ENCODE measurements at places on chromosomes 5 and 9.

DNA sequence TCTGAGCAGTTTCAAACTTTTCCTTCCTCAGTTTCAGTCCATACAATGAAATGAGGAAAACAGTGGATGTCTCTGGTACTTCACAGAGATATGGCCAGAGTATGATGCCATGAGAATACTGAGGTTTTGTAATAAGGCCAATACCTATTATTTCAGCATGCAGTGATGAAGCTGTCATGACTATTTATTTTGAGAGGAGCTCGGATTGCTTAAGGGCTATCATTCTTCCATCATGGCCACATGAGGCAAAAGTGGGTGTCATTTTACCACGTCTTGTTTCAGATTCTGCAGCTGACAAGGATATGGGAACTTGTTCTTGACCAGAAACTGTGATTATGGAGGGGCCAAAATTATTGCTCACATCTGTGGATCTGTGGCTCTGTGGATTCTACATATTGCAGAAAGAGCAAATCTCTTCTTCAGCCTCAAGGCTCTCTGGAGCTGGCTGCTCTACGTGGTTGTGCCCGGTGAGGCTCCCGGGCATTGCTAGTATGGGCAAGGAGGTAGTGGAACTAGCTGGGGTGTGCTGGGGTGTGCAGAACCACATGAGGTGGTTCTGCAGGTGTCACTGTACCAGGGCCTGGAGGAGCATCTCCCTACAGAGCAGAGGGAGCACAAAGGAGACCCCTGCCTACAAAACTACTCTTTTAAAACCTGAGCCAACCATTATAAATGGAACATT, 180.3 kb downstream of the SEMA6A start:
- DNase-seq = no peak

GRCh38 chr9:87189006-87189405, 241.7 kb upstream of the GAS1 start:
- no peak for DNase-seq

- no peak for DNase-seq
These were observed 31.5 kb upstream of the NCS1 start for GRCh38 chr9:130140706-130141105.

GRCh38 chr9:83396342-83396741, 141.9 kb downstream of the FRMD3 start:
- DNase-seq = no peak

GRCh38 chr5:173706700-173707099, 90.2 kb upstream of the BOD1 start:
- no peak for DNase-seq

DNA sequence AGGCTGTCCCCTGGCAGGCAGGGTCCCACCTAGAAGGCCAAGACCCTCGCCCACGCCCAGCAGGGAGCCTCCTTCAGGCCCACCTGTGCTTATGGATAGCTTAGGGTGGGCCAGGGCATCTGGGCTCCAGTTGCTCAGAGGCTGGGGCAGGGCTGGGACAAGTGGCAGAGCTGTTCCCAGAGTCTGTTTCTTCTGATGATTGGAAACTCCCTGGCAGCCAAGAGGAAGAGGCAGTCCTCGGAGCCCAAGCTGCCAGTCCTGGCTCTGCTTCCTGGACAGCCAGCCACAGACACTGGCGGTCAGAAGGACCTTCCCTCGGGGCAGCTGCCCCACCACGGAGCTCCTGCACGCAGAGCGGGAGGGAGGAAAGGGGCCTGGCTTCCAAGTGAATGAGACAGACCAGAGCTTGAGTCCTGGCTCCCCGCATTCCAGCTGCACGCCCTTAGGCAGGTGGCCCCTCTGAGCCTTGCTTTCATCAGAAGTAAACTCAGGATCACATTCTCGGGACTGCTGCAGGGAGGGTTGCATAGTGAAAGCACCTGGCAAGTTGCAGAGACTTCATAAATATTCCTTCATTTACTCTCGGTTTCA, 37.9 kb upstream of the GABRP start:
- DNase-seq = no peak

DNA sequence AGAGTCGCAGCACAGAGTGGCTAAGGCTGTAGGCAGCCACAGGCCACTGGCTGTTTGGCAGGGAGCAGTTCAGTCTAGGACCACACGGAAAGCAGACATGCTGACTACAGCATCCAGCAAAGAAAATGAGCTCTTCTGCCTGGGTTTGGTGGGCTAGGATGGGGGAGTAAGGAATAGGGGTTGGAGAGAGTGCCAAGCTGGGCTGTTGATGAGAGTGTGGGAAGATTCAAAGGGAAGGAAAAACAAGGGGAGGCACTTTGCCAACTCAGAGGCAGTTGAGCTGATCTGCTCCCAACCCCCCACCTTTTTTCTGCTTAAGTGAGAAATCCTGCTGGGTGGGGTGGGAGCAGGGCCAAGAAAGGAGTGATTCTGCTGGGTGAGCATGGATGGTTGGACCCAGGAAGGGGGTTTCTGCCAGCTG, 35.9 kb downstream of the SVEP1 start:
- no peak for DNase-seq

DNA sequence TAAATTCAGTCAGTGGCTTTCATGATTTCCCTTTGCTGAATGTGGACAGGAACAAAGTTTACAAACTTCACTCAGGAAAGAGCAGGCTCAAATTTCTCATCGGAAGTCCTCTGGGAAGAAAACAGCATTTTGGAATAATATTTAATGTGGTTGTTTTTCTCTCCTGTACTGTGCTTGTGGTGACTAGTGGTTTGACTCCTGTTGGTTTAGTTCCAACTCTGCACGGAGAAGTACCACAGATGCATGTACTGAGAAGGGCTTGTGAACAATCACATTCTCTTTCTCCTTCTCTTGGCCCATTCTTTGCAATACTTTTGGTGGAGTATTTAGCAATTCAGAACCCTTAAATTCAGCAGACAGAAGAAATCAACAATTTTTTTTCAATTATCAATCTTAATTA, 13.3 kb downstream of the MPDZ start:
- DNase-seq = no peak

DNA sequence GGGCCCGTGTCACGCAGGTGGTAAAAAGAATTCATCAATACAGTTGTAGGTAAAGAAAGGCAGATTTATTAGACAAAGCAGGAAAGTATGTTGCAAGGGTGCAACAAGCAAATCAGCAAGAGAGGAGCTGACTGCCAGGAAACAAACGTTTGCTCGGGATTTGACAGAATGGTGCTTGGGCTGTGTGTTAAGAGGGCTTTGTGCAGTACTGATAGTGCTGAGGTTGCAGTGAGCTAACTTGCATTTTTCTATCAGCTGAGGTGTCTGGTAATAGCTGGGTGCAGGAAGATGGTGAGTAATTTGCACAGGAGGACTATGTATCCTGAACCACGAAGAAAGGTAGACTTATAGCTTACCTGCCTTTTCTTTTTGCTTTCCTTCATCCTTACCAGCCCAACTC, 3.9 kb upstream of the RARS1 start:
- no peak for DNase-seq

- DNase-seq = no peak
These were observed 1201.4 kb upstream of the C9orf72 start for GRCh38 chr9:28774433-28775235.
